ENCODE measurements at places on chromosomes 2 and 18. TPM values are rescaled to one million over a fixed set of nuclear protein-coding genes. Genes with fewer than 3 reads are reported as not detected.

GRCh38 chr2:55099878-55100820 lies 49.9 kb upstream of the RTN4 start:
- no peak for DNase-seq

- no peak for DNase-seq
Observed at GRCh38 chr2:24466871-24467870, 23.9 kb upstream of the NCOA1 start.

DNA sequence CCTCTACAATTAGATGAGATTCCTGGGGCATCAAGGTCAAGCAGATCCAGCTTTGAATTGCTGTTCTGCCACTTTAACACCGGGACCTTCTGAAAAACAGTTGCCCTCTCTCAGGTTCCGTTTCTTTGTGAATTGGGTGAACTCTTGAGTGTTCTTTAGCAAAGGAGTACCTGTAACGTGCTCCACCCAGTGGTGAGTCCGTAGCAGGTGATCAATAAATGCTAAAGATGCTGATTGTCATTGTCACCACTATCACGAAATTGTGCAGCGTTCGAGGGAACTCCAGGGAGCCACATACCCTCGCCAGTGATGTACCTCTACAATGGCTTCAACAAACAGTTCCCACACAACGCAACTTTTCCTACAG lies 81.9 kb downstream of the TCF7L1 start:
- no peak for DNase-seq

DNA sequence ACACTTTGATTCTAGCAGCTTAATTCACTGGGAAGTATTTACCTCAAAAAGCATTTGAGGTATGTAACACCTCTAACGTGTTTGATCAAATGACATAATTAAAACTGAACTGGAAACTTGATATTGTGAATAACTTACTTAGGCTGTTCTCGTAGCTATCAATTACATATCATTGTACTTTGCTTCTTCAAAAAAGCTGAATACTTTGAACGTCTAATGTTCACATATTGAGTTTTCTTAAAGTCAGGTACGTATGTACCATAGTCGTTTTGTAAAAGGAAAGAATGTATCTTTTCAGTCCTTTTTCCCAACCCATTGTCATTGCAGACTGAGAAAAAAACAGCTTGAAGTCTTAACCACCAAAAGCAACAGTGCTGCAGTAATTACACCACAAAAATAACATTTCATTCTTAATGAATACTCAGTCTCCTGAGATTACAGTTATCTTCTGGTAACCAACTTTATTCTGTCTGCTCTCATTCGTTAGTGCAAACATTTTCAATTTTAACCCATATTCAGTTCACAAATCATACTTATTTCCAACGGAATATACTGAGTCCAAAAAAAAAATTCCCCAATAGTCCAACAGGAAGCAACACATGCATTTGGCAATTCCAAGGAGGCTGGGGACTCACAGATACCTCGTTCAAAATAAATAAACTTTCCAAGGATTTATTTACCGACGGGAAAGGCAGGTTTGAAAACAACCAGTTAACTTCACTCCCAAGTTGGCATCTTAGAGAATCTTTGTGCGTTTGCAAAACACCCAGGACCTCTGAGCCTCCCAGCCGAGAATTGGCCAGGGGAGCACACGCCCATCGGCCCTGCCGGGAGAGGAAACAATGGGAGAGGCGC lies 1.1 kb downstream of the CHN1 start:
- peak; percentile 27 for DNase-seq

GRCh38 chr2:157722580-157723234 lies 94.0 kb upstream of the ACVR1C start:
- DNase-seq = no peak

GRCh38 chr18:79877163-79878091 lies 74.0 kb downstream of the SLC66A2 start:
- DNase-seq = no peak

GRCh38 chr2:237708065-237708398 lies 80.6 kb downstream of the LRRFIP1 start:
- no peak for DNase-seq

DNA sequence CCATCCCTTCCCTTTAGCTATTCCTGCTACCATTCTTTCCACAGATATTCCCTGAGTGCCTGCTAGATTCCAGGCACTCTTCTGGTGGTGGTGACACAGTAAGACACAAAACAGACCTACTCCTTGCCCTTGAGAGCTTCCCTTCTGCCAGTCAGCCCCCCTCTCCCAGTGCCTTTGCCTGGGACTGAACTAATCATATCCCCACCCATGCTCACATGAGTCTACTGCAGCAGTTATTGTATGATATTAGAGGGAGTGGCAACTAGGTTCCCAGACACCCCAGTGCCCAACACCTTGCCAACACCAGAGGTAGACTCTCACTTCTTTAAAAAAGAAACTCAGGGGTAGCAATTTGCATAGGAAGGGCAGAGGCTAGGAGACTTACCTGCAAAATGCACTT lies 7.2 kb upstream of the LBH start:
- DNase-seq = no peak

DNA sequence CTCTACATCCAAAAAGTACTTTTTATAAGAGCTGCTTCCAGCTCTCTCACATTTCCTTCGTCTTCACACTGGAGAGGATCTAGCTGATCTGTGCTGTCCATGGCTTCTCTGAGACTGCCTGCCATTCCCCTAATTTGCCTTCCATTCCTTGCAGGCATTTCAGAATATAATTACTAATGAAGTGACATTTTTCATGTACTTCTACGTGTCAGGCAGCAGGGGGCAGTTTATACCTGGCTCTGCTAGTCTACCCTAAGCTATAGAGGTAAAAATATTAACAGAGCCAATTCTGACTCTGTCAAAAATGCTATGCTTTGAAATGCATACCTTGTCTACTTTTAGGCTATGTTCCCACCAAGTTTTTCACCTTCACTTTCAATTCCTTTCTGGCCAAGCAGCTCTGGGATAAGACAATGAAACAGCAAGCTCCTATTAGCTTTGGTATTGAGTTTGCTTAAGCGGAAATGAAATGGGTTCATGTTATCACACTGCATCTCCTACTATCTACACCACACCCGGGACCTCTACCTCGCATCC lies 81.9 kb downstream of the MEP1B start:
- no peak for DNase-seq

GRCh38 chr2:10169581-10169980 lies 47.0 kb downstream of the RRM2 start:
- peak; percentile 47 for DNase-seq

- no peak for DNase-seq
Observed at GRCh38 chr2:202346180-202346579, 29.9 kb upstream of the BMPR2 start.

GRCh38 chr2:125479143-125479636 lies 1176.8 kb upstream of the GYPC start:
- DNase-seq = no peak

DNA sequence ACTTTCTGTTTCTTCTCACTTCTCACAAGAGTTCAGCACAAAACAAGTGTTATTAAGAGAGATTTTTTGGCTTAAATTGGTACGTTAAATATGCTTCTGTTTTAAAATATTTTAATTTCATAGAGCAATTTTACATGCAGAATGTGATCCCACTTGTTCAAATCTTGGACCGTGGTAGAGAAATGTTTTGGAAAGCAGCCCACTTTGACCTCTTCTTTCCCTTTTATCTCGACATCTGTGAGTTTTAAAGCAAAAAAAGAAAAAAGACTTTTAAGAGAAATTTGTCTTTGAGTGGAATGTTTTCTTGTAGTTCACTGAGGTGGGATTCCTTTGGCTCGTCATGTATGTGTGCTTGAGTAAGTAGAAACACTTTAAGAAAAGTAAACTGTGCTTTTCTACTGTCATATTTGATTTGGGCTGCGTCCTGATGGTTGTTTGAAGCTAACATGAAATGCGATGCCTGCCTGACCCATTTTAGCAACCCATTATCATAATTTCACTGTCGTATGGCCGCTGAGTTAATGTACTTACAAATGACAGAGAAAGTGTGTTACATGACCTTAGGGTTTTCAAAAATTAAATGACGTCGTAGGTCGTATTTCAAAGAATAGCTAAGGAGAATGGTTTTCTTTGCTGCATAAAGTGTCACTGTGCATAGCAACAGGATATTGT lies 54.5 kb downstream of the TSHZ1 start:
- no peak for DNase-seq

DNA sequence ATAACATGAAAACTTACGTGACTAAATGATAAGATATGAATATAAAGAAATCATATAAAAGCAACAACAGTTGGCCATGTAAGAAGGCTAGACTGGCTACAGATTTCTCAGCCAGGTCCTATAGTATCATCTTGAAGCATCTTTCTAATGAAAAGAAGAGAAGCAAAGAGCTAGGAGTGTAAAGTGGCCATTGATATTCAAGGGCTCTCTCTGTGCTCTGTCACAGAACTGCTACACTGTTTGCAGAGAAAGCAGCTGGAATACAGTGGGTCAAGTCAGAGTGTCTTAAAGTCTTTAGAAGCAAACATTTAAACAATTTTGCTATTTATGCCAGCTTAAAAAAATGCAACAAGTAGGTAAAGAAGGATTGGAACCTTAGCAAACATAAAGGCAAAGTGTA lies 118.8 kb downstream of the SCN9A start:
- no peak for DNase-seq

GRCh38 chr18:46718501-46719341 lies 38.1 kb downstream of the ST8SIA5 start:
- no peak for DNase-seq

DNA sequence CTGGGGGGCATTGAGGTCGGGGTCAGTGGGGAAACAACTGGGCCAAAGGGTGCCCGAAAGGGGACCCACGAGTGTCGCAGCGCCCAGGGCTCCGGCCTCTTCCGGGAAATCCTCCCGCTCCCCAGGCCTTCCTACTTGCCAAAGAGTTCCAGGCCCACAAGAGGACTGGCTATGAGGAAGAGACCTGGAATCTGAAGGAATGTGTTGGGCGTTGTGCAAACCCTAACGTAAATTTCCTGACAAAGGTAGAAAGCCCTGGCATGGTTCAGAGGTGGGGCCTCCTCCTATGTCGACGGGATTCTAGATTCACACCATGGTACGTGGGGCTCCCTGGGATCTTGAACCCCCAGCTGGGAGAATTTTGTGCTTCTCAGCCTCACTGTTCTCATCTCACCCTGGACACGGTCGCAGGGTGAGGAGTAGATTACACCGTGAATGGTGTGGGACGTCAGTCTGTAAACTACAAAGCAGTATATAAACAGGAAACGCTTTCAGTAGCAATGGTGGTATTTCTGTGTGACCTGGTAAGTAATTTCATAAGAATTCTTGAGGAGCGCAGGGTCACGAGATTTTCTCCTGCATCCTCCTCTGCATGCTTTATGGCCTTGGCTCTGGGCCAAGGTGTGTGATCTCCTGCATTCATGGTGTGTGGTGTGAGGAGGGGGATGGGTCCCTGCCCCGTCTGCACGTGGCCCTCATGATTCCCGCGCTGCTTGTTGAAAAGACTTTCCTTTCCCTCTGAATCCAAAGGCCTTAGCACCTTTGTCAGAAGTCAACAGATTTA lies 868 bp downstream of the HSBP1L1 start:
- DNase-seq = no peak

- no peak for DNase-seq
Observed at GRCh38 chr2:15145046-15145817, 415.9 kb downstream of the NBAS start.

The AGXT gene
- total RNA-seq = not detected

The RNU2-63P gene
- total RNA-seq = not detected

The C2orf78 gene
- not detected for total RNA-seq

Data from right cardiac atrium (tissue), 5 donors.